ENCODE measurements at places on chromosomes 2 and 18.

GRCh38 chr2:104698276-104698675 lies 155.6 kb upstream of the POU3F3 start:
- no peak for DNase-seq

DNA sequence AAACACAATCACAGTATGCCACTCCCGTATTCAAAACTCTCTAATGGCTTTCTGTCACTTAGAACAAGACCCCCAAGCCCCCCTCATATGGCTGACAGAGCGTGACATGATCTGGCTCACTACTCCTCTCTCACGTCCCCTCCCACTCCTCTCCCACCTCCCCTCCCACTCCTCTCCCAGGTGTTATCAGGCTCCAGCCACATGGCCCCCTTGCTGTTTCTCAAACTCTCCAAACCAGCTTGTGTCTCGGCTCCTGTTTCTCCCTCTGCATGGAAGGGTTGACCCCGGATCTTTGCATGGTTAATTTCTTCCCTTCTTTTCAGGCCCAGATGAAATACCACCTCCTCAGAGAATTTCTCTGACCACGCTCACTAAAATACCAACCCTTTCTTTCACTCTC lies 180.8 kb downstream of the SLC8A1 start:
- DNase-seq = no peak

- no peak for DNase-seq
Observed at GRCh38 chr2:124151691-124152090, 126.6 kb downstream of the CNTNAP5 start.

DNA sequence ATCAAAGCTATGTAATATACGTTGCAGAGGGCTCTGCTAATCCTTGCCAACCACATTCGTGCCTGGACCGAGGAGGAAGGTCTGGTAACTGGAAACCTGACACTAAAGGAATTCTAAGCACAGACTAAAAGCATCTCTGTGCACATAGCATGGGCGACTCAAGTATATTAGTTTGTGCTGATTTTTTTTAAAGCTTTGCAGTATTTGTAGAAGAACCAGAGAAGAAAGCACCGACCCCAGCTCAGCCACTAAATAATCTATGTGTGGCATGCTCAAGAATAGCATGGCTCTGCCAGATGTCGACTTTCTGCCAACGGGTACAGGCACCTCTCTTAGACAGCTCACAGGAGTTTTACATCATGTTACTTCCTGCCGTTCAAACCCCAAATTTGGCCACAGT lies 73.2 kb upstream of the NRP2 start:
- DNase-seq = no peak

GRCh38 chr2:118062048-118062447 lies 26.2 kb upstream of the INSIG2 start:
- no peak for DNase-seq

DNA sequence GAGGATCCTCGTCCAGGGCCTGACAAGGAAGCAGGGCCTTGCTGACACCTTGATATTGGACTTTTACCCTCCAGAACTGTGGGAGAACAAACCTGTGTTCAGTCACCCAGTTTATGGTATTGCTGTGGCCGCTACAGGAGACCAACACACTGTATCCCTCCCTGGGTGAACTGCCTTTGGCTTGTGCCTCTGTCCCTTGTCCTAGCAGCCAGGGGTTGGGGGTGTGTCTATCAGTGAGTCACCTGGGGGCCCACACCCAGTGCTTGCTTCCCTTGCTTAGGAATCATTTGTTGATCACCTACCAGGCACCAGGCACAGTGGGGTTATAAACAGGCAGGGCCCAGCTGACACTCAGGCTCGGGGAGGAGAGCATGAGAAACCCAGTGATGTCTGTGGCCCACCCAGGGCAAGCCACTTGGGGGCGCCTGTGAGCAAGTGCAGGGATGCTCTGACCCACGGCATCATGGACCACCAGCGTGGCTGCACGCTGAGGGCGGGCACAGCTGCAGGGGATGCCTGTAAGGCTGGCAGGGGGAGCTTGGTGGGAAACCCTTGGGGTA lies 17.1 kb downstream of the TMEM185B start:
- no peak for DNase-seq

- DNase-seq = no peak
Observed at GRCh38 chr2:159177957-159178356, 108.5 kb downstream of the WDSUB1 start.

- DNase-seq = no peak
Observed at GRCh38 chr18:4107049-4107467, 348.0 kb downstream of the DLGAP1 start.

GRCh38 chr2:230419181-230419580 lies 3.2 kb downstream of the SP100 start:
- DNase-seq = no peak

DNA sequence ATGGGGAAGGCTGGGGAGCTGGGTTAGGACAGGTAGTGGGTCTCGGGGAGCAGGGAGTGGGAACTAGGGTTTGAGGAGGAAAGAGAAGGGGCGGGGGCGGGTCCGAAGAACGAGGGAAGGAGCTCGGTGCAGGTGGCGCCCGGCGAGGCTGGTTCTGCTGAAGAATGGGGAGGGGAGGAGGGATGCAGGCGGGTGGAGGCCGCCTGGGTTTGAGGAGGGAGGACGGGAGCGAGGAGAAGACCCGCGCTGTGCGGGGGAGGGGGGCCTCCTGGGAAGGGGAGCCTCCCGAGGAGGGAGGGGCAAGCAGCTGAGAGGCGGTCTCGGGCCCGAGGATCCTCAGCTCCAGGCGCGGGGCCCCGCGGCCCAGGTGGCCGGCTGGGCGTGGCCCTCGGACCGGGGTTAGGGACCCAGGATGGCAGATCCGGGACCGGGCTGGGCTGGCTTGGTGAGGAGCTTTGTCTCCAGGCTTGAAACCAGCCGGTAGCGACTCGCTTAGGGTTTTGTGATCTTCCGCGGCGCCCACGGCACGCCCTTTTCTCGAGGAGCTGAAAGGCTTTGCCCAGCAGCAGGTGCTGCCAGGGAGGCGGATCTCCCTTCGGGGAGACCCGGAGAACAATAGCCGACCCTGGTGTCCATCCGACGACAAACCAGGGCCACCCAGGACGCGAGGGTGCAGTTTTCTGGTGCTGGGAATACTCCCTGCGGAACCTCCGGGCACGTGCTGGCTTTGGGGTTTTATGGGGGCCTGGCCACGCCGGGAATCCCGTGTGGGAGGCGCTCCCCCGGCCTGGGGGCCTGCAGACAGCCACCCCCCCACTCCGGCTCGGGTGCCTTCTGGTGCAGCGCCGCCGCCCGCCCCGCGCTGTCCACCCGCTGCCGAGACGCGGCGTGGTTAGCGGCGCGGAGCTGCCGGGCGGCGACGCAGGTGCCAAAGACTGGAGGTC lies 1.4 kb downstream of the DPYSL5 start:
- no peak for DNase-seq

DNA sequence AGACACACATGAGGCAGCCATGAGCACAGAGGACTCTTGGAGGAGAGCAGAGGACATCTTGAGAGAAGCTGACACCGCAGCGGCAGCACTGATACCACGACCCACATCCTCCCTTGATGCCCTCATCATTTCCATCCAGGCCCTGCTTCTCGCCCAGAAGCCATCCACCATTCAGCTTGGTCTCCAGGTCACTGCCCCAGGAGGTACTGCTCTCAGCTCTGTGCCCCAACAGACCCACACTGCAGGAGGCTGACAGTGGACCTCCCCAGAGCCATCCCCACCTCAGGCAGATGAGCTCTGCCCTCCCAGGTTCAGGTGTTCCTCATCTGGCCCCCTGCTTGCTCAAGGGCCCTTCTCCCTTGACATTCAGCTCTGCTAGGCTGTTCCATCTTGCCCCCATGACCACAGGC lies 74.9 kb downstream of the ACKR3 start:
- DNase-seq = no peak

- DNase-seq = no peak
Observed at GRCh38 chr2:16195681-16196070, 255.3 kb downstream of the MYCN start.

DNA sequence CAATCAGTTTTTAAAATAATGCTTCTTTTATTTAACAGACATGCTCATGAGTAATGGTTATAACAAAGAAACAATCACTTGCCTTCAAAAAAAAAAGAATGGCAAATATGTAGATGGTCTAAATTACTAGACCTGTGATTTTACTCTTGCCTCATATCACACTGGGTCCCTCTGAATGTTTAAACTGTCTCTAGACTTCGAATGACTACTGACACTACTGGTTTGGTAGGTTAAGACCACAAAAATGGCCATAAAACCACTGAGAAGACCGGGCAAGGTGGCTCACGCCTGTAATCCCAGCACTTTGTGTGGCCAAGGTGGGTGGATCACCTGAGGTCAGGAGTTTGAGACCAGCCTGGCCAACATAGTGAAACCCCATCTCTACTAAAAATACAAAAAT lies 5.1 kb upstream of the SELENOI start:
- no peak for DNase-seq

GRCh38 chr2:96140941-96141623 lies 2.8 kb upstream of the ASTL start:
- no peak for DNase-seq

GRCh38 chr2:43218155-43218701 lies 8.2 kb downstream of the ZFP36L2 start:
- peak; percentile 65 for DNase-seq

- no peak for DNase-seq
Observed at GRCh38 chr2:38723173-38723572, 28.0 kb downstream of the SRSF7 start.

- no peak for DNase-seq
Observed at GRCh38 chr2:16908656-16909055, 243.0 kb upstream of the CYRIA start.

DNA sequence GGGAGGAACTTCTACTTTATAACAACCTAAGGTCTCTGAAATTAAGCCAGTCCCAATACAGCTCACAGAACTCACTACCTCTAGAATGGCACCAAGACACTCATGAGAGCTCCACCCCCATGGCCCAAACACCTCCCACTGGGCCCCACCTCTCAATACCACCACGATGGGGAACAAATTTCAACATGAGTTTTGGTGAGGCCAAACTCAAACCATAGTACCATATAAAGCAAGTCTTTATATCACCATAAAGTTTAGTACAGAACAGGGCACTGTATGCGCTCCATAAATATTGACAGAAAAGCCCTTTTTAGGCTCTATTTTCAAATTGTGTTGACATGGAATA lies 3.3 kb downstream of the AFG3L2 start:
- no peak for DNase-seq

GRCh38 chr2:102099536-102100298 lies 42.8 kb upstream of the IL1R1 start:
- DNase-seq = no peak

DNA sequence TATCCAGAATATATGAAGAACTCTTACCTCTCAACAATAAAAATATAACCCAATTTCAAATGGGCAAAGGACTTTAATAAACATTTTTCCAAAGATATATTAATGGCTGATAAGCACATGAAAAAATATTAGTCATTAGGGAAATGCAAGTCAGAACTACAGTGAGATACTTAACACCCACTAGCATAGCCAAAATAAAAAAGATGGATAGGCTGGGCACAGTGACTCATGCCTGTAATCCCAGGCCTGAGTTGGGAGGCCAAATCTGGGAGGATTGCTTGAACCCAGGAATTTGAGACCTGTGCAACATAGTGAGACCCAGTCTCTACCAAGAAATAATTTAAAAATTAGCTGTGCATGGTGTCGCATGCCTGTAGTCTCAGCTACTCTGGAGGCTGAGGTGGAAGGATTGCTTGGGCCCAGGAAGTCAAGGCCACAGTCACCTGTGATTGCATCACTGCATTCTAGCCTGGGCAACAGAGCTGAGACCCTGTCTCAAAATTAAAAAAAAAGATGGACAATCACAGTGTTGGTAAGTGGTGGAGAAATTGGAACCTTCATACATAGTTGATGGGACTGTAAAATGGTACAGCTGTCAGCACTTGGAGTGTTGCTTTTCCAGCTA lies 25.1 kb downstream of the MARCHF7 start:
- no peak for DNase-seq

DNA sequence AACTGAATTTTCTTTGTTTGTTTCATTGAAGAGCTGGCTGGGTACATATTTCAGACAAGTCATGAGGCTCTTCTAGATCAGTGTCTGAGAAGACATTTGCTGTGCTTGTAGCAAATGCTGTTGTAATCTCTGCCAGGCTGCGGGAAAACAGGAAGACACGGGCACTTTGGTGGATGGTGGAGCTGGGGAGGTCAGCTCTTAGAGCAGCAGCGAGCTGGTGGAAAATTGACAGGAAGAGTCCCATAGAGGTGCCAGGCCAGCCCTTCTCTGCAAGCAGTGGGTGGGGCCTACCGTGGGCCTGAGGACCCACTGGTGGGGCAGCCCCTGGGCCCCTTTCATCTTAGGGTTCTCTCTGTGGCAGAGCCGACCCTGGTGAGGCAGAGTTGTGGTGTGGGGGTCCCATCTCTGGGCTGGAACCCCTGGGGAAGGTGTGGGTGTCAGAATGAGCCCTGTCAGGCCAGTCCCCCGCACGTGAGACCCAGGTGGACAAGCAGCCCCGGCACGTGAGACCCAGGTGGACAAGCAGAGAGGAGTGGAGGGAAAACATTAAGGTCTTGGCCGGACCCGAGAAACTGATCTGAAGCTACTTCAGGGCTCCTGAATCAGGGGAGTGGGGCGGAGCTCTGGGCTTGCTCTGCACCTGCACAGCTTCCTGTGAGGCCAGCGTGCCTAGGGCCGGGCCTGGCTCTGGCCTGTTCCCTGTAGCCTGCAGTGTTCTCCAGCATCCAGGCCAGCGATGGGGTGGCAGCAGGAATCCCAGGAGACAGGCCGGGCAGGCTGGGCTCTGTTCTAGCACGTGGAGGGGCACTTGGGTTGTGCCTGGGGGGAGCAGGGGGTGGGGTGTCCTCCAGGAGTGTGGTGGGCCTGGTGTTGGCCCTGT lies 273.5 kb upstream of the HDAC4 start:
- DNase-seq = no peak

- no peak for DNase-seq
Observed at GRCh38 chr2:200109421-200109820, 154.0 kb downstream of the MAIP1 start.

GRCh38 chr2:222941510-222942032 lies 80.7 kb downstream of the ACSL3 start:
- DNase-seq = no peak

DNA sequence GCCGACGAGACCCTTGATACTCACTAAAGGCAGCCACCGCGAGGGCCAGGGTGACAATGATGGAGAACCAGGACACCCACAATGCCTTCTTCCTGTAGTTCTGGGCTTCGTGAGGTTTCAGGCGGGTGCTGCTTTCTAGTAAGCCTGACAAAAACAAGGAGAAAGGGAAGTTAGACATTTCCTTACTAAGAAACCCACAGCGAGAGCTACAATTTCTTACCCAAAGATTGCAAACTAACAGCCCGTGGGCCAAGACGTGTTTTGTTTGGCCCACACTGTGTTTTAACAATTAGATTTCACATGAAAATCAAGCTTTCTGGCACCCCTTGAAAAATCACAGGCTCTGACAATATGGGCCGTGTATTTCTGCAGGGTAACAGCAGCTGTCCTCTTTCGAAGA lies 5.6 kb downstream of the TMEM163 start:
- no peak for DNase-seq
